ENCODE measurements at places on chromosomes 12 and 14.

DNA sequence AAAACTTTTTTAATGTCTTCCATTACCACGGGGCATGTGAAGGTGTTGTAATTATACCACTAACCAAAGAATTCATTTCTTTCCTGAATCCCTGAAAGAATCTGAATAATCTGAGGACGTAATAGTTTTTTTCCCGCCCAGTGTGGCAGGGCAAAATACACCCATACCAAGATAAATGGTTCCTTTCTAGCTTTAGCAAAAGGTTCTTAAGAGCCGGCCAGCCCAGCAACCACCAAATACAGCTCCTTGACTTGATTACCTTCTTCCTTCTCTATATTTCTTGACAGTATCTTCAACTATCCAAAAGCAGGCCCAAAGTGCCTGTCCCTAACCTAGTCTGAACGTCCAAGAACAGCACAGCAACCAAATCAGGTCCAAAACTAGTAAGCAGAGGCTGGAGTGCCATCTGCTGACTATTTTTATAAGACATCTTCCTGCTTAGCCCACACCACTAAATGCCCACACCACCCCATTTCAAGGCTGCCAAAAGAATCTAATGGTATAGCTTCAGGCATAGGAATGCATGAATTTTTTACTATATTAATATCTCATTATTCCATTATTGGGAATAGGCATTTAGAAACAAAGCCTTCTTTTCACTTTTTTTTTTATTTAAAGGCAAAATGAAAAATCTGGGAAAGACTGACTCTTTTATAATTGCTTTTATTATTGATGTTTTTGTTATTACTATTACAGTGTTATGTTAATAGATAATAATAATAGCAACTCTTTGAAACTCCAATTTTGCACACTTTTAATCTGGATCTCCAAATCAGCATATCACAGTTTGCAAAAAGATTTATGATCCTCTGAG, 524.4 kb downstream of the MED13L start:
- no peak for DNase-seq

DNA sequence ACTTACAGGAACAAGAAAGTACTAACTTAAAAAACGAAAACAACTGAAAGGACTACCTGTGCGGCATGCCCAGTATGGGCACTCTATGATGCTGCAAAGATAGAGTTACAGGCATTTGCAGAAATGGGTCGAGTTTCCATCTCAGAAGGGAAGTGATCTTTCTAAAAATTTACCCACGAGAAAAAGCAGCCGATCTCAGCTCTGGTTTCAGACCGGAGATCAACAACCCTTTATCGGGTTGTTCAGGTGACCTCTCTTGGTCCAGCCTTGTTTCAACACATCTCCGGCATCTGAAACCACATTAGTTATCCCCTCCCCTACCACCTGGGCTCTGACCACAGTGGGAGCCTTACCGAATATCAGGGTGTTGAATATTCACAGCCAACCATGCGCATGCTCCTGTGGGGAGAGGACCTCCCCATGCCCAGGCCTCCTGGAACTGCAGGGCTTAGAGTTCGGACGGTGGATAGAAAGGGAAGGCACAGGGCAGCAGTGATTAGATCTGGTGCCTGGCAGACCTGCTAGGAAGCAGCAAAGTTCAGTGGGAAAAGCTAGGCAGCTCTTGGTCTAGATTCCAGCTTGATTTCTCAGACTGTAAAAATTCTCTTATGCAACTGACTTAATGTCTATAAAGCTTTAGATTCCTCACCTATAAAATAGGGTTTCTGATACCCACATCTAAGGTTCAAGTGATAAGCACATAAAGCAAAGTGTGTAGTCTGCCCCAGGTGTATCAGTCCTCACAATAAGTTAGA, 906.0 kb downstream of the VRK1 start:
- no peak for DNase-seq

- no peak for DNase-seq
Observed at GRCh38 chr12:22631863-22632463, 7.0 kb downstream of the ETNK1 start.

DNA sequence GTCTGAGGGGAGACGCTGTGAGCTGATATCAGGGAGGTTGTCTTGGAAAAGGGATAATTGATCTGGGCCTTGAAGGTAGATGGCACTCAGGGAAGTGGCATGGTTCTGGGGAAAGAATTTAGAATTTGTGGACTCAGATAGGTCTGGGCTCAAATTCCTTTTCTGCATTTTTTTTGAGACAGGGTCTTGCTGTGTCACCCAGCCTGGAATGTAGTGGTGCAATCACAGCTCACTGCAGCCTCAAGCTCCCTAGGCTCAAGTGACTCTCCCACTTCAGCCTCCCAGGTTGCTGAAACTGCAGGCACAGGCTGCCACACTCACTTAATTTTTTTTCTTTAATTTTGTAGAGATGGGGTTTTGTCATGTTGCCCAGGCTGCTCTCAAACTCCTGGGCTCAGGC, 98.1 kb upstream of the NCOR2 start:
- no peak for DNase-seq

DNA sequence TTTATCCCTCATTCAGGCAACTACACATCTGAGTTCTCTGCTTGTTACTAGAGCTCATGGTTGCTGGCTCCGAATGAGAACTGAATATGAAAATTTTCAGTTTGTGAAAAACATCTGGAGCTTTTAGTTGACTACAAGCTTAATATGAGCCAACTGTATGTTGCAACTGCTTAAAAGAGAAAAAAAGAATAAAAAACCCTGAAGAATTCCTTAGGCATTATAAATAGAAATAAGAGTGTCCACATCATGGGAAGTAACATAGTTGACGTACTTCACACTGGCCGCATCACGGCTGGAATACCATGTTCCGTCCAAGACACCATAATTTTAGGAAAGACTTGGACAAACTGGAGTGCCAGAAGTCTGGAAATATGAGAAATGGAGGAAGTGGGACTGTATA, 57.9 kb downstream of the PDE3A start:
- DNase-seq = no peak

GRCh38 chr12:94560431-94561221, 89.7 kb downstream of the TMCC3 start:
- DNase-seq = no peak

DNA sequence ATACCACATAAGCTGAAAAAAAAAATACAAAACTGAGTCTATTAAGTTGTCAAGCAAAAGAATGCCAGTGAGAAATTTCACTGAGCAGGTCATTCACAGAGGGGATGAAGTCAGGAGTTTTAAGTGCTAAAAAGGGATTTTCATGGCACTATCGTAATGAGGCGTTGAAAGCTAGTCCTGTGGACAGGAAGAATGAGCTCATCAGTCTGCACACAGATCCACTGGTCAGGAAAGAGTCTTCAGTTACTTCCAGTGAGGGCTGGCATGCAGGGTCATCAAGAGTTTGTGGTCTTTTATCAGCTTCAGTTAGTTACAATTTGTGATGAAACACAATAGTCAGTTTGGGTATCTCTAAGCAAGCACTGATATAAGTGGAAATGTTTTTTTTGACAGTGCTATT, 88.1 kb upstream of the WSCD2 start:
- DNase-seq = no peak

DNA sequence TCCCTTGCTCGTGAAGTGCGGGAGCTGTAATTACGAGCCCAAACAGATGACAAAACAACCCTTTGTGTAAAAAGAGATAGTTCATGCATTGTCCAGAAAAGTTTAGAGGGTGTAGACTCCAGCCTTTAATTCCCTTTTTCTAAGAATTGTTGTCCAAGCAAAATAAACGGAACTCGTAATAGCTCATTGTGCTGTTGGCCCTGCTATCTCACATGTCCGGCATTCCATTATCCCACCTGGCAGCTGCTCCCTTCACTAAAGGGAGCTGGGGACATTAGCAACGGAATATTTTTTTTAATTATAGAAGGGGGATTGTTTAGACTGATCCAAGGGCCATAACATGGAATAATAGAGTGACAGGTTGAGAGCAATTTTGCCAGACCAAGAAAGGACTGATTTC, 277.5 kb upstream of the TBX3 start:
- no peak for DNase-seq

- no peak for DNase-seq
Observed at GRCh38 chr14:54356172-54356571, 40.6 kb upstream of the CDKN3 start.

- DNase-seq = no peak
Observed at GRCh38 chr12:3253682-3254275, 176.6 kb downstream of the TSPAN9 start.

- DNase-seq = no peak
Observed at GRCh38 chr14:42918615-42919014, 1311.9 kb downstream of the LRFN5 start.

- DNase-seq = no peak
Observed at GRCh38 chr14:55706365-55706684, 126.3 kb downstream of the KTN1 start.

DNA sequence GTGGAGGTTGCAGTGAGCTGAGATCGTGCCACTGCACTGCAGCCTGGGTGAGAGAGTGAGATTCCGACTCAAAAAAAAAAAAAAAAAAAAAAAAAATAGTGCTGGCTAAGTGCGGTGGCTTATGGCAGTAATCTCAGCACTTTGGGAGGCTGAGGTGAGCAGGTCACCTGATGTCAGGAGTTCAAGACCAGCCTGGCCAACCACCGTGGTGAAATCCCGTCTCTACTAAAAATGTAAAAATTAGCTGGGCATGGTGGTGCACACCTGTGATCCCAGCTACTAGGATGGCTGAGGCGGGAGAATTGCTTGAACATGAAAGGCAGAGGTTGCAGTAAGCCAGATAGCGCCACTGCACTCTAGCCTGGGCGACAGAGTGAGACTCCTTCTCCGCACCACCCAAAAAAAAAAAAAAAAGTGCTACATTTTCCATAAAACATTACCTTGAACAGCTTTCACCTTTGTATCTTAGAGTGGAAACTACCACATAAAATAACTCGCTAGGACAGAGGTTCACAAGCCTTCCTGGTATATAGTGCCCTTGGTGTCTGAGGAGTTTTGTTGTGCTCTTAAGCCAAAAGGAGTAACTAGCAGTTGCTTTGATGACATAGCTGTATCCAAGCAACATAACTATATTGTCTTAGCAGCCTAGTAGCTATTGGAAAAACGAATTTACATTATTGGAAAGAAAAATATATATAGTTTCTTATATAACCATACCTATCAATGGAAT, 11.1 kb downstream of the PTGES3 start:
- no peak for DNase-seq

DNA sequence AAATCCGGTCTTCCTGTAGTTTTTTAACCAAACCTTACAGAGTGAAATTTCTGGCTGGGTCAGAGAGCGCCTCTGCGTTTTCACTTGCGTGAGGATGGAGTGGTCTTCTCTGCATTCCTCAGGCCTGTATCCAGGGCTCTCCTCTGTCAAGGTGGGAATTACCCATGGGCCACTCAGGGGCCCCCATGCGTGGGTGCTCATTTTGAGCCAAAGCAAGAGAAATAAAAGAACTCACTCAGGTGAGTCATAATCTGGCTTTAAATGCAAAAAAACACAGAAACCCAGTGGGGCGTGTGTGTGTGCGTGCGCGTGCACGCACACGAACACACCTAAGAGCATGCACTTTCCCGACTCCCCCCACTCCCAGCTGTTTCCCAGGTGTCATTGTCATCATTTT, 104.0 kb upstream of the PWP1 start:
- DNase-seq = no peak
